ENCODE measurements at places on chromosomes 5 and 9.

DNA sequence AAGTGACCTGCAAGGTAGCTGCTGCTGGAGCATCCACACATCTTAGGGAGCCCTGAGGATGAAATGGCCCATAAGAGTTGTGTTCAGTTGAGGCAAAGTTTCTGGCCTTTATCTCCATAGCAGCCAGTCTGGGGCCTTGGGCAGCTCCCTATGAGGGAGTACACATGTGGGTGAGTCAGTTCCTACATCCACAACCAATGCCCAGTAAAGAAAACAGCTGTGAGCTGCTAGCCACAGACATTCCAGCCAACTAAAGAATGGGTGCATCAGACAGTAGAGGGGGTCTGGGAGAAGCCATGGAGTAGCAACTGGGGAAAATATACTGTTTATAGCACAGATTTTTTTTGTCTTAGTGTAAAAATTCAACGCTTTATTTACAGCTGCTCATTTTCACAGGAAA is 720.7 kb downstream of the TLE1 start:
- peak; percentile 31 for DNase-seq

- no peak for DNase-seq
Observed at GRCh38 chr5:82738681-82739269, 338.4 kb downstream of the TMEM167A start.

- no peak for DNase-seq
Observed at GRCh38 chr5:111927191-111927590, 170.2 kb upstream of the NREP start.

DNA sequence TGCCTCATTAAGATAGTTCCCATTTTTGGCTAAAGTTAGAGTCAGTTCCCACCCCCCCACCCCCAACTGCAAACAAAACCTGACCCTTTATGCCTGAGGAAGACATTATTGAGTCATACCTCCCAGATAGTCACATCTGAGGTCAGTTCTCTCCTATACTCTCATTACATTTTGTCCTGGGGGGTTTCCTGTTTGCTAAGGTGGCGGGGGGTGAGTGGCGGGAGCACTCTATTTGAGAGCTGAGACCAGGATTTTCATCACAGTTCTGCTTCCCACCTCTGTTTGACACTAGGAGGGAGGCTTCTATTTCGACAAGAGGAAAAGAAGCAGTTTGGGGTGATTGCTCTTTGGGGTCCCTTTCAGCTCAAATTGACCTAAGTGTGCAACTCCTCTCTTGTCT is 59.4 kb upstream of the ICE1 start:
- no peak for DNase-seq

DNA sequence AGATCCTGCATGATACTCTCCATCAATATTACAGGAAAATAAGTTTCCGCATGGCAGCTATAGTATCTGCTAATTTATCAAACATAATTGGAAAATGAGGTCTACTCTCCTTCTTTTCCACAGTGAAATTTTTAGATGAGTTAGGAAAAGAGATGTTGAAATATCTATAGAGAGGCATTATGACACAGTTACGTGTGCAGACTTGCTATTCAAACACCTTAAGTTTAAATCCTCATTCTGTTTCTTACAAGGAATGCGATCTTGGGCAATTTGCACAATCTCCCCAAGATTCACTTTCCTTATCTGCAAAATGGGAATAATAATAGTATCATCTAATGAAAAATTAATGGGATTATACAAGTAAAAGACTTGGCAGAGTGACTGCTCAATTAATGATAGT is 91.7 kb upstream of the SLCO6A1 start:
- no peak for DNase-seq

DNA sequence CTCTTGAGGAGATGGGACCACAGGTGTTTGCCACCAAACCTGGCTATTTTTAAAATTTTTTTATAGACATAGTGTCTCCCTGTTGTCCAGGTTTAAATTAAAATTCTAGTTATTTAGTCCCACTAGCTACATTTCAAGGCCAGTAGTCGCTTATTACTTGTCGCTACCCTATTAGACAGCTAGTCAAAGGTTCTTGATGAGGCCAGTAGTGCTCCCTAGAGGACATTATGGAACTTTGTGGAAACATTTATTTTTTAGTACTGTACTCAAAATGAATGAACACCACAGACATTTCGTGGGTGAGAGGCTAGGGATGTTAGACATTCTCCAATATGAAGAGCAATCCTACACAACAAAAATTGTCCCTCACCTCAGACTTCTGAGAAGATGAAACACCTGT is 14.4 kb upstream of the GRXCR2 start:
- DNase-seq = no peak

DNA sequence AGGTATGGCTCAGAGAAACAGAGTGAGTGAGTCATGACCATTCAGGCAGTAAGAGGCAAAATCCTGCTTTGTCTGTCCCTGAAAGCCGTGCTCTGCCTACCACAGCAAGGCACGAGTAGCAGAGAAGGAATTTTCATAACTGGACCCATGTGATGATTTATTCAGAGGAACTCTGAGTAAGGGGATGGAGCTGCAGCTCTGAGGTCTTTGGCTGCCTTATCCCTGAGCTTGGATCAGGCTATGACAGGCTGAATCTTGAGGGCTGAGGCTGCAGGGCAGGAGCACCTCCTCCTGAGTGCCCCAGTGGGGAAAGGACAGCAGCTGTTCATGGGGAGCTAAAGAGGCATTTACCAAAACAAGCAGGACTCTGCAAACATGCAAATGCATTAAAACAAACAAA is 183.4 kb downstream of the PAPPA start:
- peak; percentile 37 for DNase-seq

DNA sequence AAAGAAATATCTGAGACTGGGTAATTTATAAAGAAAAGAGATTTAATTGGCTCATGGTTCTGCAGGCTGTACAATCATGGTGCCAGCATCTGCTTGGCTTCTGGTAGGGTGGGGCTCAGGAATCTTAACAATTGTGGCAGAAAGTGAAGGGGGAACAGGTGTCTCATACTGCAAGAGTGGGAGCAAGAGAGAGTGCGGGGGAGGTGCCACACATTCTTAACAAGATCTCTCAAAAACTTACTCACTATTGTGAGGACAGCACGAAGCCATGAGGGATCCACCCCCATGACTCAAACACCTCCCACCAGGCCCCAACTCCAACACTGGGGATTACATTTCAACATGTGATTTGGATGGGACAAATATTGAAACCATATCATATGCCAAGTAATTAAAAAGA is 70.1 kb upstream of the PANK3 start:
- DNase-seq = no peak

DNA sequence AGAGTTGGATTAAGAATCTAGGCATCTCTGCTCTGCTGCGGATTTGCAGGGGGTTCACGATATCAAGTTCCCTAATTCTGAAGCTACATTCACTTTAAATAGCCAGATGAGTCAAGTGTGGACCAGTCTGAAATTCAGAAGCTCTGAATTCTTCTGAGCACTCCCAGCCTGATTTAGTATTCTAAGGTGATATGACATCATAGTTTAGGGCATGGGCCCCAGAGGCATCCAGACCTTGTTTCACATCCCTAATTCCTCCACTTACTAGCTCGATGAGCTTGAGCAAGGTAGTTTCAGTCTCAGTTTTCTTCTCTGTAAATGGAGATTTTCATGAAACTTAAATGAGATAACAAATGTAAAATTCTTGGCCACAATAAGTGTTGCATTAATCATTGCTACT is 65.2 kb downstream of the TMEM167A start:
- DNase-seq = no peak

GRCh38 chr9:107637421-107638420 is 148.2 kb upstream of the KLF4 start:
- peak; percentile 97 for DNase-seq

- DNase-seq = no peak
Observed at GRCh38 chr5:38871058-38871605, 25.3 kb downstream of the OSMR start.

- no peak for DNase-seq
Observed at GRCh38 chr5:56766926-56767325, 48.4 kb upstream of the MAP3K1 start.

DNA sequence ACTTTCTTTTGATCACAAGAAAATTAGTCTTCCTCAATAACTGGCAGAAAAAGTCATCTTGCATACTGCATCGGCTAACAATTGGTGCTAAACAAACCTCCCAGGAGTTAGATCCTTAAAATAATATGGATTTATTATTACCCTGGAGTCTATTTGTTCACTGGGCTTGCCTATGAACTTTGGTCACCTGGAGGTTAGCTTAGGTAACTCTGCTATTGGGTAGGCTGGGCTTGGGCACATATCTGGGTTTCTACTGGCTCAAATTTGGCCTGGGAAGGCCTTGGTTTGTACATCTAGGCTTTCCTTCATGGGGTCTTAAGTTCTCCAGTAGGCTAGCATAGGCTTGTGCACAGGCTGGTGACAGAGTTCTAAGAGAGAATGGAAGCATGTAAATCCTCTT is 279.9 kb downstream of the RASEF start:
- DNase-seq = no peak
